ENCODE measurements at places on chromosomes 16 and 17.

DNA sequence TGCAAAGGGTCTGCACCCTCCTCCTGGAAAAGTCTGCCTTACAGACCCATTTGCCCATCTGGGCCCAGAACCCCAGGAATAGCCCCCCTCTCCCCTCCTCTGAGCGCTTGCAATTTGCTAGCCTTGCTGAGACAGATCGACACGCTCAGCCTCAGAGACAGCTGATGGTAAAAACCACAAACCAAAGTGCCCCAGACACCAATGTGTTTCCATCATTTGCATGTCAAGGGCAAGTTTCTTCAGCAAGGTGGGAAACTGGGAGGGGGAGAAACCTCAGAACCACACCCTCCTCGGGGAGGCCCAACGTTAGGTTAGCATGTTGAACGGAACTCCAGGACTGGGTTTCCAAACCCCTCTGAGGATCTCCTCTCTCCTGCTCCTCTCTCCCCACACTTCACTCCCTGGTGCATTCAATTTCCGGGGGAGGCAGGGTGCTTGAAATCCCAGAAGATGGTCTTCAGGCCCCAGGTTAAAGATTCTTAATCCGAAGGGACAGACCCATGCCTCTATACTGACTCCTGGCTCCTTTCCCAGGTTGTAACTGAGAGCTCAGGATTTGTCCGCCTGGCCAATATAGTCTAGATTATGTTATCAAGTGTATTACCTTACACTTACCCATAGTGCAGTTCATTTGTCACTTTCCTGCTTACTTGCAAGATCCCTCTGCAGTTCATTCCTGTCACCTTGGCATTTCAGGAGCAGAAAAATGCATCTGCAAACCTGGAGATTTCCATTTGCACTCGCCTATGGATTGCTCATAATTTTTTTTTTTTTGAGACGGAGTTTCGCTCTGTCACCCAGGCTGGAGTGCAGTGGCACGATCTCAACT is 1.3 kb upstream of the CUEDC1 start:
- DNase-seq = no peak

DNA sequence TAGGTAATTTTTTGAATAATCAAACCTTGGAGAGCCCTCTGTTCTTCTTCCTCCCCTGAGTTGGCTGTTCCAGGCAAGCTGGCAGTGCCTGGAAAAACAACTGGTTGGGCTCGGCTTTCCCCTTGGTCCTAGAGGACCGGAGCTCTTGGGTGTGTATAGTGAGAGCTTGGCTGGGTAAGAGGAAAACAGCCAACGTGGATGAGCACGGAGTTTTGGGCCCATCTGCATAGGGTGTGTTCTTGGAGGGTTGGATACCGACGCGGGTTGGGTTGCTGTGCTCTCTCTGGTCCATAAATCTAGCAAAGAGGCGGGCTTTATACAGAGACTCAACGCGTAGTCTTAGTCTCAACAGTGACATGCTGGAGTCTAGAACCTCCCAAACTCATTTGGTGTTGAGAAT is 23.2 kb downstream of the ITGB3 start:
- DNase-seq = no peak

DNA sequence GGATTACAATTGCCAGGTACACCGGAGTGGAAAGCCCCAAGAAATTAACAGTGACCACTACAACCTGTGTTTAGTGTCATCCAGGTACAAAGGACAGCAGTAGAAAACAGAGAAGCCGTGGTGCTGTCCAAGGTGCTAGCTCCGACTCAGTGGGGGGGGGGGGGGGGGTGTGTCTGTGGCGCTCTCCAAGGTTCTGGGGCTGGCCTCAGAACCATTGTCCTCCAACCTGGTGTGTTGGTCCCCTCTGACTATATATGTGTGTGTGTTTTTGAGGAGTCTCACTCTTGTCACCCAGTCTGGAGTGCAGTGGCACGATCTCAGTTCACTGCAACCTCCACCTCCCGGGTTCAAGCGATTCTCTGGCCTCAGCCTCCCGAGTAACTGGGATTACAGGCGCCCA is 5.8 kb upstream of the ZNF23 start:
- no peak for DNase-seq

DNA sequence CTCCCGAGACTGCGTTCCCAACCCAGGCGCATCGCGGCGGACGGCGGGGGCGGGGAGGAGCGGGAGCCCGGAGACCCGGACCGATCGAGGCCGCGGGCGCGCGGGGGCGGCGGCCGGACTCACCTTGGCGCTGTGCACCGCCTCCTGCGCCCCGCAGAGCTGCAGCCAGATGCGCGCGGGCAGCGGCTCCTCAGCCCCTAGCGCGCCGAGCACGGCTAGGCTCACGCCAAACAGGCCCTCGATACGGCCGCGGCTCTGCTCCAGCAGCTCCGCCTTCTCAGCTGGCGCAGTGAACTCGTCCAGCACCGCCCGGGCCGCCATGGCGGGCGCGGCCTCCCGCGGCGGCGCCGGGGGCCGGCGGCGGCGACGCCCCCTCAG is 339 bp downstream of the N4BP1 start:
- no peak for DNase-seq

DNA sequence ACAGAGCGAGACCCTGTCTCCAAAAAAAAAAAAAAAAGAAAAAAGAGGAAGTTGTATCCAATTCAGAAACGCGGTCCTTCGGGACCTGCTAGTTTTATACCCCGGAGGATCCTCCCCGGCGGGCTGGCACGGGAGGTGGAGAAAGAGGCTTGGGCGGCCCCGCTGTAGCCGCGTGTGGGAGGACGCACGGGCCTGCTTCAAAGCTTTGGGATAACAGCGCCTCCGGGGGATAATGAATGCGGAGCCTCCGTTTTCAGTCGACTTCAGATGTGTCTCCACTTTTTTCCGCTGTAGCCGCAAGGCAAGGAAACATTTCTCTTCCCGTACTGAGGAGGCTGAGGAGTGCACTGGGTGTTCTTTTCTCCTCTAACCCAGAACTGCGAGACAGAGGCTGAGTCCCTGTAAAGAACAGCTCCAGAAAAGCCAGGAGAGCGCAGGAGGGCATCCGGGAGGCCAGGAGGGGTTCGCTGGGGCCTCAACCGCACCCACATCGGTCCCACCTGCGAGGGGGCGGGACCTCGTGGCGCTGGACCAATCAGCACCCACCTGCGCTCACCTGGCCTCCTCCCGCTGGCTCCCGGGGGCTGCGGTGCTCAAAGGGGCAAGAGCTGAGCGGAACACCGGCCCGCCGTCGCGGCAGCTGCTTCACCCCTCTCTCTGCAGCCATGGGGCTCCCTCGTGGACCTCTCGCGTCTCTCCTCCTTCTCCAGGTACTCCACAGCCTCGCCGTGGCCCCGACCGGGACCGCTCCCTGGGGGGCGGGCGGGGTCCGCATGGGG is at the start of gene CDH3:
TSS of gene CDH3 (plus strand) at position 596 of the 779 bp plus-strand sequence. CDS start at position 666, 70 bp downstream.
- DNase-seq = no peak

Measured in cerebellar nuclear complex (tissue), 1 donor.